Mesenteric fat pad (tissue), 1 donor: ENCODE measurements at places on chromosomes 6 and 20. TPM values are rescaled to one million over a fixed set of nuclear protein-coding genes. Genes with fewer than 3 reads are reported as not detected.

The GRM4 gene
- not detected for total RNA-seq

DNA sequence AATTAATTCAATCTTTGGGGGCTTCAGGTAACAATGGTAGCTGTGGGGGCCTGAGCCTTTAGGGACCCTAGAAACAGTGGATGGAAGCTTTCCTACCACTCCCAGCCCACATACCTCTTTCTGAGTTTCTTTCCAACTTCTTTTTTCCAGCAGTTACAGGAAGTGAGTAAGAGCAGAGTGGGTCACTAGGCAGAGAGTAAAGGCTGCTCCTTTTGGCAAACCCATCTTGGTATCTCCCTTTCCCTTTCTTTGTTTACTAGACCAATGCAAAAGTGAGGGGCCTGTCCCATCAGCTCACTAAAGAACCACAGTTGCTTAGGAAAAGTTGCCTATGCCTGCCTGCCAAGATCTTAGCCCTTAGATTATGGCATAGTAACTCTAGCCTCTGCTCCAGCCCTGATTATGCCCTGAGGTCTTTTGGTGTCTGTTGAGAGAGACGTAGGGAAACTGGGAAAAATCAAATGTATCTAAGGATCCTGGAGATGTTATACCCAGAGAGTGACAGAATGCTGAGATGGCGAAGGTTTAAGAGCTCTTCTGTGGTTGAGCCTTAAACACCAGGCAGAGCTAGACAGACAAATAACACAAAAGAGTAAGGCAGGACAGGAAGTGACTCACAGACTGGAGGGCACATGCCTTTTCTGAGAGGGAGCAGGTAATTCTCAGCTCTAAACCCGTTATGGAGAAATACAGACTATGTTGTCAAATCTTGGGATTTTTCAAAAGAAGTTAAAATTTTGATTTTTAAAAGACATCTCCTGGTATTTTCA, 31.3 kb downstream of the TRMT6 start:
- no peak for DNase-seq

DNA sequence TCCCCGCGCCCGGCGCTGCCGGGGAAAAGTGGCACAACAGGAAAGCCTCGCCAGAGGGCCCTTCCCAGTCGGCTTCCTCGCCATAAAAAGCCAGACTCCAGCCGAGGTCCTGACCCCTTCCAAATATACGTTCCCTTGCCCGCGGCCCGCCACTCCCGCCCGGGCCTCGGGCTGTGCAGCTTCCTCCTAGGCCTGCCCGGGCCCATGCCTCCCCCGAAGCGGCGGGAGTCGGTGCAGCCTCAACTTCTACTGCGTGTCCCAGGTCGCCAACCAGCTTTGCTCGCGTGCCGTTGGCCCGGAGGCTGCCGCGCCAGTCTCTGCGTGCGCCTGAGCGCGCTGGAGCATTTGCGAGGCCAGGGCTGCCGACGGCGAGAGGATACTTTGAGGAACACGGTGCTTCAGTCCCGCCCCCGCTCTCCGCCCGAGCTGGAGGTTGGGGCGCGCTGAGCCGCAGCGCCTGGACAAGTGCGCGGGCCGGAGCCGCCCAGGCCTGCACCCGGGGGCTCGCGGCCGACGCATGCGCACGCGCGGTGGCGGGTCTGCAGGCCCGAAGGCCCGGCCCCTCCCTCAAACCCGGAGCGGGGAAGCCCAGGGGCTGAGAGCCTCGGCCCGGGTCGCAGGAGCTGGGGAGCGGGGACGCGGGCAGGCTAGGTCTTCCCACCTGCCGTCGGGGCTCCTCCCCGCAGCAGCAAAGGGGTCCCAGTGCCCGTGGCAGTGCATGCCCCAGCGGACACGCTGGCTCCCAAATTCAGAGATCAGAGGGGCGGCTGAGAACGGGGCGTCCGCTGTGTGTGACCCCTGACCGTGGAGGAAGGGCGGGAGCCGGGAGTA, 10.2 kb downstream of the FOXC1 start:
- no peak for DNase-seq

The SLC25A27 gene
- 12.9 TPM for total RNA-seq

DNA sequence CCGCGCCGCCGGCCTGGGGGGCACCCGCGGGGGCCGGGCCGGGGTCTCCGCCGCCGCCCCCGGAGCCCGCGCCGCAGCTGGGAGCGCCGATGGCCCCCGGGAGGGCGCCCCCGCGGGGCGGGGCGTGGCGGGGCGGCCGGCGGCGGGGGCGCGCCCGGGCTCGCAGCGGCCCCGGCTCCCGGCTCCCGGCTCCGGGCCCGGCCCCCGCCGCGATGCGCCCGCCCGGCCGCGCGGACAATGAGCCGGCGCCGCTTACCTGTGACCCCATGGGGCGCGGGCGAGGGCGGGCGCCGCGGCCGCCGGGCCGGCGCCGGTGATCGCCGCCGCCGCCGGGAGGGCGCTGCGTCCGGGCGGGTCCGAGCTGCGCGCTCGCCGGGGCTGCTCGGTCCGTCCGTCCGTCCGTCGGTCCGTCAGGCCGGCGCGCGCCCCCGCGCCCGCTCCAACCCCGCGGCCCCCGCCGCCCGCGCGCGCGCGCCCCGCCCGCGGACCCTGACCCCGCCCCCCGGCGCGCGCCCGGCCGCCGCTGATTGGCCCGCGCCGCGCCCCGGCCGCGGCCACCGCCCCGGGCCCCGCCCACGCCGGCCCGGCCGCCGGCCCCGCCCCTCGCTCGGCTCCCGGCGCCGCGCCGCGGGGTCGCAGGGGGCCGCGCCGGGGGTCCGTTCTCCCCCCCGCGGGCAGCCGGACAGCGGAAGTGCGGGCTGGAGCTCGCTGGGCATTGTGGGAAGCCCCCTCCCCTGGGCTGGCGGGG, at the start of gene ZBTB46:
TSS of gene ZBTB46 (minus strand) at position 424 of the 748 bp plus-strand sequence. CDS start 40,507 bp downstream, outside the sequence.
- no peak for DNase-seq

The TFB1M gene
- total RNA-seq = 12.5 TPM

DNA sequence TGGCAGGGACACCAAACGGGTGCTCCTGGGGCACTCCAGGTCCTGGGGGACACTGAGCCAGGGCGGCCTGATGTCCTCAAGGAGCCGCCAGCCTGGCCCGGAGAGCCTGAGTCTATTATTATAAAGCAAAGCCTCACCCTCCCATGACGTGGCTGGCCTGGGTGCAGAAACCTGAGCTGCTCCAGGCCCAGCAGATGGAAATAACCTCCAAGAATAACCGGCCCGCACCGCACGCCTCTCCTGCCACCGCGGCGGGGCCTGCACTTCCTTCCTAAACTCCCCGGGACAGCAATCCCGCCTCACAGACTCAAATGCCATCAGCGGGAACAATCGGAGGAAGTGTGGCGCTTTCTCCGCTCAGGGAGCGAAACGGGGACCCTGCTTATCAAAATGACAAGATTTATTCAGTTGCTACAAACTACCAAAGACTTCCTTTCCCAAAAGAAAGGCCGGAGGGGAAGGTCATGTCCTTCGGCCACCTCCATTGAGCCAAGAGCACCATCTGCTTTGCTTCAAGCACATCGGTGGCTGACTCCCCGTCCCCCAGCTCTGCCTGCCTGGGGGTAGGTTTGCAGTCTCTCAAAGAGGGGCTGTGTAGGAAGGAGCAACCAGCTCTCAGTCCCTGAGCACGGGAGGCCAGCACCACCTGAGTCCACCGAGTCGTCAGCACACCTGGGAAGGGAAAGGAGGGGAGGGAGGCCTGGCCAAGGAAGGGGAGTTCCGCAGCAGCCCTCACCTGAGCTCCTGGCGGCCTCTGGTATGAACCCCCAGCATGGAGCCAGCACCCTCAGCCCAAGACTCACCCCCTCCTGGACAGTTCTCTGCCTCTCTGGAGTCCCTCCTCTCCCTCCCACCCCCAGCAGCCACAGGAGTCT, 78.6 kb upstream of the QKI start:
- peak; percentile 89 for DNase-seq

The HDGFL1 gene
- total RNA-seq = not detected

The RAMACL gene
- total RNA-seq = 3.2 TPM

DNA sequence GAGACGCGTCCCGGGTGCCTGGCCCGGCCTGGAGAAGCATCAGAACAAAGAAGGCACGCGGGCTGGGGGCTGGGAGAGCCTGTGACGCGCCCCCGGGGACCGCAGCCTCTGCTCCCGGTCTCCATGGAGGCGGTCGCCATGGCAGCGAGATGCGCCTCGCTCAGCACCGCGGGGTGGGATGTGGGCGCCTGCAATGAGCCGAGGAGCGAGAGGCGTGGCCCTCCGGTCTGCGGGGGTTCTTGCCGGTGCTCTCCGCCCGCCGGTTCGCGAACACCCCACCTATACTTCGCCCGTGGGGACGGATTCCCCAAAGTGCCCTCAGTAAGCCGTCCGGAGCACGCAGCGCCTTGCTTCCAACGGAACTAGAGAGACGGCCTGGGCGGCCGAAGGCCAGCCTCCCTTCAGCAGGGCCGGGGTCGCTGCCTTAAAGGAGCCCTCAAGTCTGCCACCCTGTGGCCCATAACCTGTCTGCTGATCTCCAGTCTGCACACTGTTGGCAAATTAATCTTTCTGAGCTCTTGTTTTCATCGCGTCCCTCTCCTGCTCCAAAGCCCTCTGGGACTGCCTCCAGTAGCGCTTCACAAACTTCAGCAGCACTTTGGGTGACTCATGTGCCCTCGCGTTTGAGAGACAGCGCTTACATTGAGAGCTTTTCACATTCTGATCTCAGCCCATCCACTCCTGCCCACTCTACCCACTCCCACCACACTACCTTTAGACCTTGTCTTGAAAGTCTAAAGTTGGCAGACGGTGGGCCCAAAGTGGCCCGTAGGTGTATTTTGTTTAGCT, 983 bp upstream of the ADISSP start:
- DNase-seq = no peak

DNA sequence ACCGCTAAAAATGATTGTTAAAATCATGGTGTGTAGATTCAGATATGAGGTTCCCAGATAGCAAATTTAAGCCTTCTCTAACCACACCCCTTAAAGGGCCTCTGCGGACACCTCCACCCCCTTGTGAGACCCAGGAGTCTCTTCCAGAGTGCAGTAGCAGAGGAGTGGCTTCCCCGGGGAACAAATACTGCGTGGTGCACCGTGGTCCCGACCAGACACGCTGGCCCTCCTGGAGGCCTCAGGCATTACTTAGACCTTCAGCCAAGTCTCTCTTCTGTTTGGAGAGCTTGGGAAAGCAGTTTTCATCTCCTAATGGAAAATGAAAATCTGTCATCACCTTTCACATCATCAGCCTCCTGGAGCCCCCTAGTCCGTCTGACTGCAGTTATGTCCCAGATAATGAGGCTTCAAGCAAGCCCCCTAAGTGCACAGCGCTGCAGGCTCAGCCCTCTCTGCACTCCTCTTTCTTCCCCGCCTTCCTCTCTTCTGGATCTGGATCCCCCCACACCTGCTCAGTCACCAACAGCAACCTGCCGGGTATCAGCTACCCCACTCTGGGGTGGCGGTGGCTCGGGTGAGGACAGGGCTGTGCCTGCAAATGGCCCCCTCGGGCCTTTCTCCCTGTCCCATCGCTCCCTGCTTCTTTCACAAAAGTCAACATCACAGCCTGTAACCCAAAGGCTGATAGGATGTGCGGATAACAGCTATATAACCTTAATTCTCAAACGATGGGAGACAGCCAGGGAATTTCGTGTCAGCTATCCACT, 58.8 kb upstream of the TAGAP start:
- no peak for DNase-seq

GRCh38 chr6:101534386-101534785, 140.9 kb downstream of the GRIK2 start:
- no peak for DNase-seq

GRCh38 chr20:46342451-46343347, 34.4 kb upstream of the CDH22 start:
- no peak for DNase-seq

The NELFCD gene
- 43.9 TPM for total RNA-seq

- DNase-seq = no peak
Observed at GRCh38 chr20:4797275-4797674, 75.6 kb downstream of the PRND start.

- no peak for DNase-seq
Observed at GRCh38 chr20:62980380-62980960, 26.3 kb downstream of the BHLHE23 start.

The VWA7 gene
- 0.77 TPM for total RNA-seq

The HSPA12B gene
- 28.0 TPM for total RNA-seq

The PNLDC1 gene
- total RNA-seq = not detected

- no peak for DNase-seq
Observed at GRCh38 chr20:63682384-63683139, 13.9 kb upstream of the TNFRSF6B start.

The ANGPT4 gene
- 0.42 TPM for total RNA-seq

The POM121L2 gene
- total RNA-seq = not detected

DNA sequence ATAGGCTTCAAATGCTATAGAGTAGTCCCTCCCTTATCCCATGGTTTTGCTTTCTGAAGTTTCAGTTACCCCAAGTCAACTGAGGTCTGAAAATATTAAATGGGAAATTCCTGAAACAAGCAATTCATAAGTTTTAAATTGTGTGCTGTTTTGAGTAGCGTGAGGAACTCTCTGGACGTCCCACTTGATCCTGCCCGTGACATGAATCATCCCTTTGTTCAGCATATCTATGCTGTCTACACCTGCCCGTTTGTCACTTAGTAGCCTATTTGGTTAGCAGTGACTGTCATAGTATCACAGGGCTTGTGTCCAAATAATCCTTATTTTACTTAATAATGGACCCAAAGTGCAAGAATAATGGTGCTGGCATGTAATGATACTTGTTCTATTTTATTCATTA, 5.0 kb downstream of the PCMT1 start:
- no peak for DNase-seq

The GNL1 gene
- 65.8 TPM for total RNA-seq

The UNC5CL gene
- 0.48 TPM for total RNA-seq

GRCh38 chr6:139979021-139979725, 604.7 kb upstream of the CITED2 start:
- no peak for DNase-seq

DNA sequence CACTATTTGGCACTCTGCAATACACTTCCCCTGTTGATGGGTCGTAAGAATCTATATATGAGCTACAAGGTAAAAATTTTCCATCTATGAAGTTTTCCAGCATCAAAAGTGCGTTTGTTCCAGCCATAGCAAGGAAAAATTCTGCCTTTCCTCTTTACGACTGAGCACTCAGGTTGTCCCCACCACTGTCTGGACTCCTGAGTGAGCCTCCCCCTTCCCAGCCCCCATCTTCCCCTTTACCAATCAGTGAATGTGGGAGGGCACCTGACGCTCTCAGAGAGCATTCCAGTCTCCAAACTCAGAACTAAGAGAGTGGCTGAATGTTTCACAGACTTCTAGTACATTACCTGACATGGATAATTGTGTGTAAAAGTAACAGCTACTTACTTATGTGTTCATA, at the start of gene ALDH8A1:
TSS of gene ALDH8A1 (minus strand) at position 175 of the 400 bp plus-strand sequence. CDS start at position 127, 48 bp downstream.
- no peak for DNase-seq

DNA sequence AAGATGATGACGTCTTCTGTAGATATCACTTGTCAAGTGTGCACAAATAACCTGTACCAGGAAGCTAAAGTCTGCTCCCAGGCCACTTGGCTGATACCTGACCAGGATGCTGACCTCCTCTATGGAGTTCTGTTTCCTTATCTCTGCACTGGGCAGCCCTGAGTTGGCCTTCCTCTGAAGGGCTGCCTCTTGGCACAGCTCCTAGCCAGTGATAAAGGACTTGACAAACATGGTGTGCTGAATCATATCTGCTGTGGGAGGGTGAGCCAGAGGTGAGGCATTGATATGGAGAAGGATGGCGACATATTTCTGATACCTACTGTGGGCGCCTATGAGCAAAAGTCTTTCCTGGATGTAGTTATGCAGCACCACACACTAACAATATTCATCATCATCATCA, 32.8 kb upstream of the FOXA2 start:
- no peak for DNase-seq
